ENCODE measurements at places on chromosomes 3 and 15.
A peak's percentile ranks its signal among the peaks of the same experiment; 100 is the strongest.

- DNase-seq: peak; percentile 13
Observed at GRCh38 chr15:76058714-76059319, 968 bp upstream of the TMEM266 start.

DNA sequence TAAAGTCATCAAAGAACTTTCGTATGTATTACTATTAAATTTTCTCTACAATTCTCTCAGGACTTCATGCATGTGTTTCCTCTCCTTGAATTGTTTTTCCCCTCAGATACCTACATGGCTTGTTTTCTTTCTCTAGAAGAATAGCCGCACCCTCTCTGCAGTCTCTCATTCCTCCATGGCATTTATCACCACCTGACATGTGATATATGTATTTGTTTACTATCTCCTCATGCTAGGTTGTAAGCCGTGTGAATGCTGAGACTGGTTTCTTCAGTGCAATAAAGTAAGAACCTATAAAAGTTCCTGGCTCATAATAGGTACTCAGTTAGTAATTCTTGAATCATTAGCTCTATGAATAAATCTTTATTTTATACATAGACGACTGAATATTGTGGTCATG lies 149.2 kb downstream of the CNTN4 start:
- DNase-seq: no peak

DNA sequence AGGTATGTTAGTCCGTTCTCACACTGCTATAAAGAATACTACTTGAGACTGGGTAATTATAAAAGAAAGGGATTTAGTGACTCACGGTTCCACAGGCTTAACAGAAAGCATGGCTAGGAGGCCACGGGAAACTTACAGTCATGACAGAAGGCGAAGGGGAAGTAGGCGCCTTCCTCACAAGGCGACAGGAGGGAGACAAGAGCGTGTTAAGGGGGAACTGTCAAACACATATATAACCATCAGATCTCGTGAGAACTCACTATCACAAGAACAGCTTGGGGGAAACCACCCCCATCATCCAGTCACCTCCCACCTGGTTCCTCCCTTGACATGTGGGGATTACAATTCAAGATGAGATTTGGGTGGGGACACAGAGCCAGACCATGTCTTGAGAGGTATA lies 30.4 kb downstream of the SPRED1 start:
- DNase-seq: no peak

DNA sequence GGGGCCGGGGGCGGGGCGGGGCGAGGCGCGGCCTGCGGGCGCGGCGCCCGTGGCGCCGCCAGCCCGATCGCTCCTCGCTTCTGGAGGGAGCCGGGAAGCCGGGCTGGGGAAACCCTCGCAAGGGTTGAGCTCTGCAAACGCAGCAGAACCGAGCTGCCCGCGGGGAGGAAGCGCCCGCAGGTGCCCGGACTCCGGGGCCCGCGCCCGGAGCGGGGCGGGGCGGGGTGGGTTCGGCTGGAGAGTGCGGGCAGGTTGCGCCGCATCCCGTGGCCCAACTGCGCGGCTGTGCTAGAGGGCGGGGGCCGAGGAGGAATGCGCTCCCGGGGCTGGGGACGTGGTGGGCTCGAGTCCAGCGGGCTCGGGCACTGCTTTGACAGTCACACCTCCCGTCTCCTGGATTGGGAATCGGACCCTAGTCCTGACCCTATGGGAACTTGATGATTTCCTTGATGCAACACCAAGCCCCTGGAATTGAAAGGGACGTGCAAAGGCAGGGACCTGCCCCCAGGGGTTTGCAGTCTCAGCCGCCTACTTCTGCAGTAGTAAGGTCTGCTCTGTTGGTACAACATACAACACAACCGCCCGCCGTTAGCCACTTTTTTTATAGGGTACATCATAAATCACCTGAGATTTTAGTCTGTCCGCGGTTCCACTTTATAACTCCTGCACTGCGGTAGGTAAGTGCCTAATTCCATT lies 34.3 kb downstream of the ZBTB38 start:
- DNase-seq: no peak

- DNase-seq: no peak
Observed at GRCh38 chr3:61531528-61531927, 29.8 kb upstream of the PTPRG start.
